Progenitor cell of endocrine pancreas (in vitro differentiated cells): ENCODE measurements at places on chromosomes 7 and 10.

DNA sequence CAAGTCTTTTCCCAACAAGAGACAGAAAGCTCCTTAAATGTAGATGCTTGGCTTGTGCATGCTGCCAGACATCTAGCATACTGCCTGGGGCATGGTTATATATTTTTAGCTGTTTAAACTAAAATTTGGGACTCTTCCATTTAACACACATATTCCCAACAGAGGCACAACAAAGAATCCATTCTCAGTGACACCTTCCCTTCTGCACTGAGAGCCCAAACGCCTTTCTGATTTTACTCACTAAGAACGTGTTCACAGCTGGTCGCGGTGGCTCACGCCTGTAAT, 49.9 kb downstream of the CPVL start:
- peaks cover 6% of the 10 kb centered on the region for H3K4me1 ChIP-seq
- DNase-seq: no peak
- H3K27me3 ChIP-seq: no peaks in the 10 kb centered on the region
- H3K4me3 ChIP-seq: no peak overlapping the region
- no peak overlapping the region for H3K27ac ChIP-seq

- H3K4me1 ChIP-seq: peaks cover 29% of the 10 kb centered on the region
- peak overlapping the region; percentile 100 for H3K27ac ChIP-seq
- H3K27me3 ChIP-seq: no peaks in the 10 kb centered on the region
- H3K36me3 ChIP-seq: peaks cover 1% of the 10 kb centered on the region
- DNase-seq: no peak
- peak overlapping the region; percentile 99 for H3K4me3 ChIP-seq
These were observed 907 bp upstream of the IFRD1 start for GRCh38 chr7:112449353-112449752.

- H3K27me3 ChIP-seq: no peaks in the 10 kb centered on the region
- H3K4me3 ChIP-seq: no peak overlapping the region
These were observed 63.2 kb downstream of the PARP12 start for GRCh38 chr7:139999516-139999915.

GRCh38 chr7:83429493-83429892, 219.4 kb downstream of the SEMA3E start:
- no peaks in the 10 kb centered on the region for H3K4me1 ChIP-seq
- DNase-seq: no peak
- no peak overlapping the region for H3K4me3 ChIP-seq
- no peak overlapping the region for H3K27ac ChIP-seq

DNA sequence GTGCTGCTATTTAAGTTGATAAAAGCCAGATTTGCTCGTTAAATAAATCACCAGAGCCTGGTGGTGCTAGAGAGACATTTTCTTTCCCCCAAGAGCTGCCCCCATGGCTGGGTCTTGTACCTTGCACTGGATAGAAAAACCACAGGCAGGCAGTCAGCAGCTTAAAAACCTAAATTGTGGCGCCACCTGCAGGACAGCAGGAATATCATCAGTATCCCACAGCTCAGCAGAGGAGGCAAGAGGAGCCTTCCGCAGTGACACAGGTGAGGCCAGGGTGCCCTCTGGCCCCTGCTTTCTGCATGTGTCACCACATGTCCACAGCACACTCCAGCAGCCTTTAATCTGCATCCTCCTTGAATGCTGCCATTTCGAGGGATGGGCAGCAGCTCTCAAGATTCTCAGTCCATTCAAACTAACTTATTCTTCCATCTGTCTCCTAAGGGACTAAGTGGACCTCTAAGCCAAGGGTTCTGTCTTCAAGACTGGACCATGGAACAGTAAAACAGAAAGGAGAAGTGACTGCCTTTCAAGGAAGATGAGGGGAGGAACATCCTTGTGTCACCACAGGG, 4.5 kb upstream of the PLXNA4 start:
- peaks cover under 1% of the 10 kb centered on the region for H3K4me1 ChIP-seq
- peaks cover 45% of the 10 kb centered on the region for H3K27me3 ChIP-seq
- H3K36me3 ChIP-seq: no peaks in the 10 kb centered on the region
- DNase-seq: peak; percentile 68
- H3K4me3 ChIP-seq: no peak overlapping the region
